ENCODE measurements at places on chromosomes 1 and 21.

- no peak for DNase-seq
These were observed 65.8 kb downstream of the CD34 start for GRCh38 chr1:207845109-207845508.

DNA sequence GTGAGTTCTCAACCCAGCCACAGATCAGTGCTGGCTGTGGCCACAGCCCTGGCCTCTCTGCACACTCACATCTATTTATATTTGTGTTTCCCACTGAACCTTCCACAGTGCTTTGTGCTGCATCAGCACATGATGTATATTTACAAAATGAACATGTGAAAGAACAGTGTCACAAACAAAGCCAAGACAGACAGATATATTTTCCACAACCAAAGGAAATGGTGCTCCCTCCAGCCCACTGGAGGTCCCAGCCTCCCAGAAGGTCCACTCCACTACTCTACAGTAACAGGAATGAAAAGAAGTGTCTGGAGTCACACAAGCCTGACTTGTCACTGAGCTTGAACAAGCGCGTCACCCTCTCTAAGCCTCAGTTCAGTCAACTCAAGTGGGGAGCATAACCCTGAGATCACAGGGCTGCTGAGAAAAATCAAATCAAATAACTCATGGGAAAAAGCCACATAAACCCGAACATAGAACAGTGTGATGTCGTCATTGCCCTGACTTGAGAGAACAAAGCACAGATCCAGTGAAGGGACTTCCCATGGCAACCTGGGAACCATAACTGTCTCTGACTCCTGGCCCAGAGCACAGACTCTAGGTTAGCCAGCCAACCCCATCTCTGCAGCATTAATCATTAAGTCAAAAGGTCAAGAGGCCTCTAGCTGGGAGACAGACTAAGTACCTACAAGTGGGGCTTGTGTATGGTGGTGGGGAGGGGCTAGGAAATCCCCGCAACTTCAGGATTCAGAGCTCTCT lies 121.2 kb downstream of the TRABD2B start:
- DNase-seq, result no peak

DNA sequence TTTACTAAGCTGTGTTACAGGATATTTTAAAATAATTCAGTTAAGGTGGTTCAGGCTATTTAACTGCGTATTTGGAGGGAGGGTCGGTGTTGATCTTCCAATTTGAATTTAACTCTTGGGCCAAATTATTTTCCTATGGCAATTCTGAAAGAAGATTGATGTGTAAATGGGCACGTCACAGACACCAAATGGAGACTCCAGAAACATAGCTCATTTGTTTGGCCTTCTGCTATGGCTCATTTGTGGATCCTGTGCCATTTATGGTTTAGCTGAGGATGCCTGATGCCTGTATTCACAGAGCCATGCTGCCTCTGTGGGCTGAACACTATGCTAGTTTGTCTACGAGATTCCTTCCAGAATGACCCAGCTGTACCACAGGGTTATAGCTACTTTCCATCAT lies 70.6 kb downstream of the PTGER3 start:
- DNase-seq, result no peak

DNA sequence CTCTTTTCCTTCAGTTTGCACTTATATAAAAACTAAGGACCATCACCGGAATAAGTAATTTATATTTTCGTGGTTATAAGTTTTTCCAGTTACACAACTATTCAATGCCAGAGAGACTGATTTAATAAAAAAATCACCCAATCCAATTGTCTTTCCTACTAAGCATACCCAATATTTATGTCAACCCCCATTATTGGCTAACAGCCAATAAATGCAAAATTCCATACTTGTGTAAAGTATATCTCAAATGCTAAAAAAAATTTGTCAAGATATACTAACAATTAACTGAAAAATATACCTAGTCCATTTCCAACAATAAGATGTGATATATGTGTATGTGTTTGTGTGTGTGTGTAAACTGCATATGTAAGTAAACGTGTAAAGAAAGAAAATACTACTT lies 117.4 kb downstream of the AGBL4 start:
- DNase-seq, result no peak

DNA sequence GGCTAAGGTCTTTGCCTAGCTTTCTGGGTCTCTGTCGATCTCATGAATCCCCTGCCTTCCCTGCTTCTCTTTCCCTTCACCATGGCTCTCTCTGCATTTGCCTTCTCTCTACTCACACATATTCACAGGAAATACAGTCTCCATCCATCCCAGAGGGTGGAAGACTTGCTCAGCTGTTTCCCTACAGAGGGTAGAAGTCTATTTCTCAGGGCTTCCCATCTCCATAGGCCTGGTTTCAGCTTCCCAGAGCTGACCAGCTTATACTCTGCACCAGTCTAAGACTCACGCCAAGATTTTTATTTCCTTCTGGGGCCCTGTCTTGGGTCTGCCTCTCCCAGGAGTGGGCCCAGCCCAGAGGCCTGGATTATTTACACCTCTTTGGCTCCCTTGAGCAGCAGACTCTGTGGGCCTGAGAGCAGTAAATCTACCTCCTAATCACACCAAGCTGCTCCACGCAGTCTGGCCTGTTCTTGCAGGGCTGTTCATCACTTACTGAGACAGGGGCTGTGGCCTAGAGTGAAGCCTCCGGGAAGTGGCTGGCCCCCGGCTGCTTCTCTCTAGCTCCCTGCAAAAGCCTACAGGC lies 102.5 kb downstream of the PLXNA2 start:
- DNase-seq, result no peak

- DNase-seq, result no peak
These were observed 316.2 kb upstream of the CXADR start for GRCh38 chr21:17196623-17197022.

GRCh38 chr1:162013289-162013688 lies 10.4 kb downstream of the OLFML2B start:
- no peak for DNase-seq

GRCh38 chr1:220761688-220762427 lies 13.7 kb downstream of the MTARC2 start:
- DNase-seq, result no peak

GRCh38 chr1:223209293-223209898 lies 66.3 kb upstream of the TLR5 start:
- DNase-seq, result no peak

GRCh38 chr1:216221260-216221700 lies 202.0 kb downstream of the USH2A start:
- DNase-seq, result peak; percentile 65

DNA sequence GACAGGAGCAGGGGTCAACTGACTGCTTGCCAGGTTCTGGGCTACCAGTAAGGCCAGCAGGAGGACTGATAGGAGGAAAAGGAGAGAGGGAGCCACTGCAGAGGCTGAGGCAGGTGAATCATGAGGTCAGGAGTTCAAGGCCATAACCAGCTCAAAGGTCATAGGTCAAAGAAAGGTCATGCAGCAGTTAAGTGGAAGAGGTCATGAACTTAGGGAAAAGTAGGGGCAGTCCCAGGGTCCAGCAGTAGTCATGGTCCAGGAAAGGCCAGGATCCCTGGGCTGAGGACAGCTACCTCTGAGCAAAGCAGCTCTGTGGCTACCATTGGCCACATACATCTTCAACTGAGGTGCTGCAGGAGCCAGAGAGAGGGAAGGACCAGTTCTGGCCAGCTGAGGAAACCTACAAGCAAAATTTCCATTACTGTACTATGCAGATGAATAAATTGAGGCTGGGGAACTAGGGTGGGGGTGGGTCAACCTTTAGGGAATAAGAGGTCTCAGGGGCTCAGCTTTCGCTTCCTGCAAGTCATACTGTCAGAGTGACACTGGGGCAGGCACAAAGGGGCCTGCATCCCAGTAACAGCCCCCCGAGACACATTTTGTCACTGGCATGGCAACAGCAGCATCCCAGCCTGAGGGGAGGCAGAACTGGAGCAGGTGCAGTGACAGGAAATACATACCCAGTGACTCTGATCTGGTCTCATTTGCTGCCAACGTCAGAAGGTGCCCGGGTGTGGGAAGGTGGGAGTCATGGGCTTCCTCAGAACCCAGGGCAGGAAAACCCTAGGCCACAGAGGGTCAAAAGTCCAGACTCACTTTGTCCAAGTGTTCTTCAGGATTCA lies 5.2 kb upstream of the INPP5B start:
- no peak for DNase-seq

DNA sequence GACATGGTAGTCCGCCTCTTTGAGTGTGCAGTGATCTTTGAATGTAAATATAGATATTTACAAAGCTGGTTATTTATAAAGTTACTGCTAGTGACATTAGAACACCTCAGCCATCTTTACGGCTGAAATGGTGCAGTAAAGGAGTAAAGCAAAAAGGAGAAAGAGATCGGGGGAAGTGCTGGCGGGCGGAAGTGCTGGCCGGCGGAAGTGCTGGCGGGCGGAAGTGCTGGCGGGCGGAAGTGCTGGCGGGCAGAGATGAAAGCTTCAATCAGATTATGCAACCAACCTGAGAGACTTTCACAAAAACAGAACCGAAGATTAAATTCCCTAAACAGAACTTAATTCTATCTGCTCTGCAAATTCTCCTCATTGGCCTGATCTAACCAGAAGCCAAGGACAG lies 1.4 kb upstream of the OR14A16 start:
- no peak for DNase-seq

DNA sequence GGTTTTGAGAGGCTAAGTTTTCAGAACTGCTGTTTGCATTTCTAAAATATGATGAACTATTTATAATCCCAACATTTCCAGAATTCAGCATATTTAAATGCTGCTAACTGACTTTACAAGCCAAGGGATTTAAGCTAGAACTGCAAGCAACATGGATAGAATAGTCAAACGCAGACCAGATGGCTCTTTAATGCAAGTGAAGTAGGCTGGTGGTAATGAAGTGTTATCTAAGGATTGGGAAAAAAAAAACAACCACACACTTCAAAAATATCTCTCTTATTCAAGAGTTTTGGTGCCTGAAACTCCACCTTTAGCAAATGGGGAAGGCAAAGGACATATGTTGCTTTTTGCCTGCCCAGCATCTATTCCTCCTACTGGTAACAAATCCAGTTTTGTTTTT lies 20.9 kb upstream of the SSX2IP start:
- DNase-seq, result no peak

DNA sequence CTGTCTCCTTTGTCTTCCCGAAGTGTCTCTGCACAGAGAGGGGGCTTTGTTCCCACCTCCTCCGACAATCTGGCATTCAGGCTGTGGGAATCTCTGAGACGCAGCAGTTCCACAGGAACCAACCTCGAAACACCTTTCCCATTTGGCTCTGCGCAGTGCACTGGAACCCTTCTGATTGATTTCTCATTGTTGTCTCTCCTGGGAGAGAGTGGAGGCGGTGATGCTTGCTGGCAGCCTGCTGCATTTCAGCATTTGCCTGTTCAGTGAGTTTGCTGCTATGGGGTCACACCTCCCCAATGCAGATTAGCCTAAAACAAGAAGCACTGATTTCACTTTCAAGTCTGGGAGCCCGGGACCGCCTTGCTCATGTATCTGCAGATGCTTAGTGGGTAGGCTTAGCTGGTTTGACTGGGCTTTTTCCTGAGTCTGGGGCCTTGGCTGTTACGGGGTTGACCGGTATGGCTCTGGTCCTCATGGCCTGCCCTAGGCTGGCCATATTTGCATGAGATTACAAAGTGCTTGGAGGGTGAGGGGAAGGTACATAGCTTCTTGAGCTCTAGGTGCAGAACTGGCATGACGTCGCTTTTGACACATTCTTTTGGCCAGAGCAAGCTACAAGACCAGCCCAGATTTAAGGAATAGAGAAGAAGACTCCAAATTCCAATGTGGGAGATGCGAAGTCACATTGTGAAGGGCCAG lies 695.3 kb downstream of the PTPRU start:
- DNase-seq, result no peak

DNA sequence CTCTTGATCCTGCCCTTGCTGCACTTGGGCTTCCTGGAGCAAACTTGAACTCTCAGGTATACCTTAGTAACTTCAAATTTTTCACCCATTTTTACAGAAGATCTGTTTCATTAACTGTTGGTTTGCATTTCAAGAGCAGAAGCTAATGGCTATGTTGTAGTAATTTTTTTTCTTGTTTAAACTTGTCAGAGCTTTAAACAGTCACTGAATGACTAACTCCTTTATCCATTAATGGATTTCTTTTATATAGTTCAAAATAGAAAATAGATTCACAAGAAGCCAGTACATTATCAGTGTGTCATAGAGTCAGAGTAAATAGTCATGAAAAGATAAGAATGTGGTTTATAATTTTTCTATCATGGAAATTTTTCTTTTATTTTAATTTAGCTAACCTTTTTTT lies 13.6 kb downstream of the SRSF11 start:
- DNase-seq, result no peak

DNA sequence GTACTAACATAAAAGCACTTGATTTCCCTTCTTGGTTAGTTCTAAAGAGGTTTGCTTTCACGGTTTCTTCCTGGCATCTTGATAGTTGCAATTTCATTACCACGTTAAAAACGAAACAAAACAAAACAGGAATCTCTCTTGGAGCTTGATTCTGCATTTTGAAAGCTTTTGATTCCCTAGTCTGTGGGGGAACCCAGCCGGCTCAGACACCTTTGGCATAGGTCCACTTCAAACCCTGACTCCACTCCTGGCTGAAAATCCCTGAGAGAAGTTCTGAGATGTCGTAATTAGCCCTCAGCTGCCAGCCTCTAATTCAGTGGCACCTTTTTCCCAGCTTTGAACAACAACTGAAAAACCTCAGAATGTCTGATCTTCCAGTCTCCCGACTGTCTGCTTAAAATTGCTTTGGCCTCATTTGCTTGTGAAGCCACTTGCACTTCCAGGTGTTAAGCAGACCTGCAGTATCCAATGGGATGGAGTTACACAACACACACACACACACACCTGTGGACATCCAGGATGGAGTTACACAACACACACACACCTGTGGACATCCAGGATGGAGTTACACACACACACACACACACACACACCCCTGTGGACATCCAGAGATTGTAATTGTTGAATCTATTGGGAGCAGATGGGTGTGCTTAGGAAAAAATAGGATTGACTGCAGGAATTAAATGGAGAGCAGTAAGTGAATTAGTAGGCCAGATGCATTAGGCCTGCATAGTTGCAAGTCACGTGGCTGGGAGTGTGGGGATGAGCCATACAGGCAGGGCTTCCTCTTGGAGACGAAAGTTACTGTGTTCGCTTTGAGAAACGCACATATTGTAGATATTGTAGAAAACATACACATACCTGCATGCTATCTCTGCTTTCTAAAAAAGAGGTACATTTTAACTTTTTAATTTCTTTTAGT lies 285.6 kb upstream of the FMN2 start:
- no peak for DNase-seq

DNA sequence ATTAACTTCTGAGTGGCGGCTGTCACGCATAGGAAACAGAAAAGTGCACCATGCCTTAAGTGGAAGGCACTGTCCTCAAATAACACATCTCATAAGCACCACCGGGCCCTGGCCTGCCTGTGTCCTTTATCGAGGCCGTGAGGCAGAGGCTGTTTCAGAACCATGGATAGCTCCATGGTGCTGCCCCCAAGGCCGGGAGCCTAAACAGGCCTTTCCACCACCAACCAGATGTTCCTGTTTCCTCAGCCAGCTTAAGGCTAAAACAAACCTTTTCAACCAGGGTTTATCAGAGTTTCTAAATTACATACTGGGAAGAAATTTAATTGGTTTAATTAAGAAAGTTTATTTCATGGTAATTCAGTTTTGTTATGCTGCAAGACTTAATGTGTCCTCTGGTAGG lies 114.4 kb downstream of the DMRTA2 start:
- DNase-seq, result peak; percentile 42
